ENCODE measurements at places on chromosomes 7 and 10. TPM values are rescaled to one million over a fixed set of nuclear protein-coding genes. Genes with fewer than 3 reads are reported as not detected.

The AASS gene
- 789 TPM for total RNA-seq

GRCh38 chr7:47385536-47386125 lies 196.3 kb downstream of the TNS3 start:
- no peak for DNase-seq

- no peak for DNase-seq
Observed at GRCh38 chr7:151607464-151607867, 87.8 kb upstream of the RHEB start.

The ENTPD7 gene
- 11.8 TPM for total RNA-seq

DNA sequence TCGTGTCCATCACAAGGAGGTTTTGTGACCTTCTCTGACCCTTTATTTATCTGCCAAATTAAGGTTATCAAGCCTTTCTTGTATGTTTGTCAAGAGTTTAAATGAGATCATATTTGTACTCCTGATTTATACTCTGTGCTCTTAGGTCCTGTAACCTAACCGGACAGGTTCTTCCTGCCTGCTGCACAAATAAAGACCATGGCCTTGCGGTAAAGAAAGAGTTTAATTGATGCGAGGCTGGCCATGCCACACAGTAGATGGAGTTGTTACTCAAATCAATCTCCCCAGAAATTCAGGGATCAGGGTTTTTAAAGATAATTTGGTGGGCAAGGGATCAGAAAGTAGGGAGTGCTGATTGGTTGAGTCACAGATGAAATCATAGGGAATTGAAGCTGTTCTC lies 79.5 kb upstream of the LRGUK start:
- no peak for DNase-seq

- no peak for DNase-seq
Observed at GRCh38 chr7:47366211-47366610, 215.7 kb downstream of the TNS3 start.

GRCh38 chr10:117955176-117955575 lies 91.6 kb downstream of the RAB11FIP2 start:
- no peak for DNase-seq

GRCh38 chr7:44498230-44498954 lies 7.9 kb upstream of the NUDCD3 start:
- no peak for DNase-seq

The MGAM2 gene
- 0.07 TPM for total RNA-seq

The HTR7 gene
- total RNA-seq = 41.0 TPM

- peak; percentile 5 for DNase-seq
Observed at GRCh38 chr7:96495751-96496216, 173.9 kb upstream of the SLC25A13 start.

DNA sequence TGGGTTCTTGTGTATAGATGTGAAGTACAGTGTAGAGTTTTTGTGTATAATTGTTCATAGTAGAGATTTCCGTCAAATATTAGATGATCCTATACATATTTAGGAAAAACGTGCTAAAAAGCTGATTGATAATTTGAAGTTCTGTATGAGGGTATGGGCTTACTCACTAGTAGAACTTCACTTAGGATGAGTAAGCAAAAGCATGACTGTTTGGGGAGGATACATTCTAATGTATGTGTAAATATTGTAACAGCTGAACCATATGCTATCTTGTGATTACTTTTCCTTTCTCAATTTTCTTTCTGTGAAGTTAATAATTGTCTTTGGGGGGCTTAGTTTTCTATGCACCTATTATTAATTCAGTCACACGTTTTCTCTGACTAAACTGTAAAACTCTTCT lies 53.2 kb upstream of the PDK4 start:
- DNase-seq = no peak

The ERLIN1 gene
- 20.4 TPM for total RNA-seq

DNA sequence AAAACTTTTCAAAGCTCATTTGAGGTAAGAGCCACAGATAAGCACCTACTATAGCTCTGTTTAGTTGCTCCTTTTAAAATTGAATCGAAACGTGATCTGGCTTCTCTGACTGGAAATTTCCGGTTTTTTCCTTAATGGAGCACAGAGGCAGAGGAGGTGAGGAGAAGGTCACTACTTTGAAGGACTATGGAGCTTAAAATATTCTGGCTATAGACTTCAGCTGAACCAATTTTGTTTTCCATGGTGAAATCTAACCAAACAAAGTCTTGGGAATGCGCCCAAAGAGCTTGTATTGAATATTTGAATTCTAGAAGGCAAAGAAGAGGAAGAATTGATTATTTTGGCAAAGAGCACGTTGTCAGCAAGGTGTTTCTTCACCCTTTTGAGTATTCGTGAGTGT lies 711.1 kb downstream of the SUGCT start:
- no peak for DNase-seq
